ENCODE measurements at places on chromosomes 6 and 20.

DNA sequence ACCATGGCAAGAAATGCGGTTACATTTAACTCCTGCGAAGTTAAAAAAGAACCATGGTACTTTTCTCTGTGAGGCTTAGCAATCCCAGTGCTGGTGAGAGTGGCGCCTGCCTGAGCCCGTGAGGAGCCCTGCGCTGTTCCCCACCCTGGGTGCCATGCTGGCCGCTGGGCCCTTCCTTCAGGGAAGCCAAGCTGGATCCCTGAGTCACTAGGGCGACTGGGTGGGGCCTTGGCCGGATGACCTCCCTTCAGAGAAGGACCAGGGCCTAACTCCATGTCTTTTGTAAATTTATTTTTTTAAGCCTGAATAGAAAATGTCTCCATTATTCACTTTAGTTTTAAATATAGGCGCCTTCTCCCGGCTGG is 209.1 kb downstream of the ERMARD start:
- no peak for DNase-seq

- DNase-seq, result no peak
These were observed 2.5 kb upstream of the LSM14B start for GRCh38 chr20:62119591-62120364.

GRCh38 chr6:22956029-22956681 is 386.8 kb downstream of the HDGFL1 start:
- no peak for DNase-seq

DNA sequence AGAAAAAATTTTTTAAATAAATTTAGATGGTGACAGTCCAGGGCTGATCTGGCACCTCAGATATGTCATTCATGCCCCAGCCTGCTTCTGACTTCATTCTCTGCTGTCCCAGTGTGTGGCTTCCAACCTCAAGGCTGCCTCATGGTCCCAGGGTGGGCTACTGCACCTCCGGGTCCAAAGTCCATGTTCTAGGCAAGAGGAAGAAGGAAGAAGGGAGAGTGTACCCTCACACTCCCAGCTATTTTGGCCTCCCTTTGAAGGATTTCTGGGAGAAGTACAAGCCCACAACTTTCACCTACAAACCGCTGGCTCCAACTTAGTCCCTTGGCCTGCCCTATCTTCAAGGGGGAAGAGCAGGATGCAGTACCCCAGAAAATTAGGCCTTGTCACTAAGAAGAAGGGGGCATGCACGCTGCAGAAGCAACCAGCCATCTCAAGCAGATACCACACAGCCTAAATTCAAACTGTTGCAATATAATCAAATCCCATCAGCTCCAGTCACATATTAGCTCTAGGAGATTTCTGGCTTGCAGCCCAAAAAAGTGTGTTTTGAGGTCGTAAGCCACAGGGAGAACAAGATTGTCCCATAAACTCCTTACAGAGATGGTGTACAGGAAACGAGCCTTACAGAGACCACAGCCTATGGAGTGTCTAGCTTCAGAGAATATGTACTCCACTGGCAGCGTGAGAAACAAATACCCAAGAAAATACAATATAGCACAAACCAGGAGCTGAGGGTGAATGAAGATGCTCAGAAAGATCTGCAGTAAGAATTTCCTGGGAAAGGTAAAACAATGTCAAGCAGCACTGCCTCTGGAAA is 906 bp upstream of the BTN3A2 start:
- DNase-seq, result no peak

DNA sequence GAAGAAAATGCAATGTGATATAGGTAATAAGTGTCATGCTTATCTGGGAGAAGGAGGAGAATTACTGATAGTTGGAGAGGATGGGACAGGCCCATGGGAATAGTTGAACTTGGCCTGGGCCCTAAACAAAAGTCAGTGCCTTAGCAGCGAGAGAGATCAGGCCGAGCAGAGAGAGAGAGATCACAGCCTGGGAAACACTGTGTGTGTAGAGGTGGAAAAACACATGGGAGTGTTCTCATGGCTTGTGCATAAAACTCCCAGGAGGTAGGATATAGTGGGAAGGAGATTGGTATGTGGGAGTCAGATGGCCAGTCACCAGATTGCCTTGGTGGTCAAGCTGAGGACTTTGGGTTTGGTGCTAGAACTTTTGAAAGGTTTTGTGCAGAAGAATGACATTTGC is 47.6 kb downstream of the FIG4 start:
- DNase-seq, result no peak

DNA sequence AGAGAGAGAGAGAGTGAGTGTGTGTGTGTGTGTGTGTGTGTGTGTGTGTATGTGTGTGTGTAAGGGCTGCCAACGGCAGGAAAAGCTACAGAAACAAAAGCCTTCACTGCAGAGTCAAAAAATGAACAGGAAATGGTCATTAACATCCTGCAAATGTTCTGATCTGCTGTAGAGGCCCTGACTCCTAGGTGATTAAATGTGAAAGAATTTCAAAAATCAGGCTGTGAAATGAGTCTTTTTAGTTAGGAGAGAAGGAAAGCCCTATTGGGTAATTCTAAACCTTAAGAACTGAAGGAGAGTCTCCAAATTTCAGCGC is 166.5 kb upstream of the MYLIP start:
- peak; percentile 61 for DNase-seq

DNA sequence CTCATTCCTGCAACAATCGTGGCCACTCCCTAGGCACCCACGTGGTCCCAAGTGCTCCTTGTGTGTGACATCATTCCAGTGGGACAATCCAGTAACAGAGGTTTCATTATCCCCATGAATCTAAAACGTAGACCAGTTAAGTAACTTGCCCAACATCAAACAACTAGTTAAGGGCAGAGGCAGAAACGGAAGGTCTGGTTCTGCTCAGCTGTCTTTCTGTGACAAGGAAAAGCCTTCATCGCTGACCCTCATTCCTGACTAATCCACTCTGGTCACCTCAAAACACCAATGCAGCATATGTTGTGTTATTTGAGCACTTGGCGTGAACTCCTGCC is 261.4 kb upstream of the JARID2 start:
- no peak for DNase-seq

GRCh38 chr6:14641423-14642135 is 524.0 kb downstream of the CD83 start:
- no peak for DNase-seq

- DNase-seq, result no peak
These were observed 197.6 kb upstream of the THBS2 start for GRCh38 chr6:169451065-169451838.

DNA sequence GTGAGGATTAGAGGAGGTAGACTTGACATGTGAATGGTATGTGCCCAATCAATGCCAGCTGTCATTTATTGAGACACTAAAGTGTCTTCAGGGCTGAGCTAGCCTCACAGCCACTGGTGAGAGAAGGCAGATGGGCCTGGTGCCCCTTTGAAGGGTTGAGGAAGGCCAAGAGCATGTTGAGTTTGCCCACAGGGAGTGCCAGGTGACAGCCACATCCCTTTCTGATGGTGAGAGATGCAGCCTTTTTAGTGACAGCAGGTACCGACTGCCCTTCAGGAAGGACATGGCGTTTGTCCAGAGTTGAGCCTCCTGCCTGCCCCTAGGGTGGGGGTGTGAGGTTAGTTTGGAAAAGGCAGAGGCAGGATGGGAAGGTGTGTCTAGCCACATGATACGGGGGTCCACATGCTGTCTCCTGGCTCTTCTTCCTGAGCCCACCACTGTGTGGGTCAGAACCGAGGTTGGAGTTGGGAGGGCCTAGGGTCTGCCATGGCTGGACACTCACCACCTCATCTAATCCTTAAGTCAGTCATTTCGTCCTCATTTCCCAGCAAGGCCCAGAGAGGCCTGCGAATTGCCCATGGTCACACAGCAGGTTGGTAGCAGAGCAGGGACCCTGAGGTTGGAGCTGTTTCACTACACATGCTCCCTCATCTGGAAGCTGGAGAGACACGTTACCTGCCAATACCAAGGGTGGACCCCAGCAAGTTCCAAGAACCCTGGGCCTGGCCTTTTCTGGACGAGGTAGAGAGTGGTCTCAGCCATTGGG is 32.5 kb downstream of the SPDEF start:
- DNase-seq, result no peak

GRCh38 chr6:47376930-47377329 is 67.2 kb upstream of the TNFRSF21 start:
- no peak for DNase-seq

DNA sequence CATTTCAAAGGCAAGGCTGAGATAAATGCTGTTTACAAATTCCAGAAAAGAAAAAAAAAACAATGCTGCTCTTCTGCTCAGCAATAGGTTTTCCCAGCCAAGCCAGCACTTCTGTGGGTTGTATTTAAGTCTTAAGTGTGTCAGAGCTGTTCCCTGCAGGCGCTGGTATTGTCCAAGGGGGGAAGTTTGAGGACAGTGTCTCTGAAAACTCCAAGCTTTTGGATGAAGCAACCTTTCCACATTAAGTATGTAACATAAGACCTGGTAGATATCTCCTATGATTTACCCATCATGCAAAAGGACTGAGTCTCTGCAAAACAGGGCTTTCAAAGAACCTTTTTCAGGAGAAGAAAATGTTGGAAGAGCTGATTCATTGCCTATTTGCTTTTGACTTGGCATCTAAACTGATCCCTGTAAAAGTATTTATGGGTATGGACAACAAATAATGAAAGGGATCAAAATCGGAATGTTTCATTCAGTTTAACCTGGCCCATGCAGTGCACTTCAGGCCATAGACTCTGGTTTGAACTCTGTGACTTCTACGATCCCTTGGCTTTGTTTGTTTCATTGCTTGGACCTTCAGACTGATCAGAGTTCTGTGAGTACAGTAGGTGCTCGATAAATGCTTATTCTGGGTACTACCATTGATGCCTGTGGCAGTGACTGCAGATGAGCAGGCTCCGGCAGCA is 16.1 kb upstream of the PLG start:
- no peak for DNase-seq

DNA sequence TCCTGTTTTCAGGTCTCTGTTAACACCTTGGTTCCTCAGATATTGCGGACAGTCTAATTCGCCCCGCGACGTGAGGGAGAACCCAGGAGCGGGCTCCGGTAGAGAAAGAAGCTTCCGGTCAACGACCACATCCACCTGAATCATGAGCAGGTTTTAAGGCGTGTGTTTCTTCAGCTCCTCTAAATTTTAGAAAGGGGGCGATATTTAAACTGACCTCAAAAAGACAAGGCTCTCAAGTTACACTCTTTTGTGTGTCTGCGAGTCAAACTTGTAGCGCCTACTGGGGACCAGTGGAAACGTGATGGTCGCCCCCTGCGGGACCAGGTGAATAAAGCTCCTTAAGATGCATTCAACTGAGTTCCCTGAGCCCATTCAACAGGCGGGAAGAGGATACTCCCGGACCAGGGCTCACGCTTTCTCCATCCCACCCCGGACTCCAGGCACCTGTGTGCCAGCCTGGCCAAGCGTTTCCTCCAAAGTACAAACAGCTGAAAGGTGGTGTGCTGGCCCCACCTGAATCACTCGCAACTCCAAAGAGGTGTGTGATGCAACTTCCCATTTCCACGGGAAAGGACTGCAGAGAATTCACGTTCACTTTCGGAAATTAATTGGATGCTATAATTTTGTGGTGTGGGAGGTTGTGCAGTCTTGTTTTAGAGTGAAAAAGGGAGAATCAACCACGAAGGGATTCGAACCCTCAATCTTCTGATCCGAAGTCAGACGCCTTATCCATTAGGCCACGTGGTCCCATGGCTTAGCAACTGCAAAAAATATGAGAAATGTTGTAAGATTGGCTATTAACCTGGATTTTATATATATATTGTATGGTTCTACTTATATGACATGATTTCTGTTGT is 17.0 kb downstream of the GPX5 start:
- peak; percentile 70 for DNase-seq

- no peak for DNase-seq
These were observed 210.4 kb downstream of the CENPW start for GRCh38 chr6:126550323-126550722.

DNA sequence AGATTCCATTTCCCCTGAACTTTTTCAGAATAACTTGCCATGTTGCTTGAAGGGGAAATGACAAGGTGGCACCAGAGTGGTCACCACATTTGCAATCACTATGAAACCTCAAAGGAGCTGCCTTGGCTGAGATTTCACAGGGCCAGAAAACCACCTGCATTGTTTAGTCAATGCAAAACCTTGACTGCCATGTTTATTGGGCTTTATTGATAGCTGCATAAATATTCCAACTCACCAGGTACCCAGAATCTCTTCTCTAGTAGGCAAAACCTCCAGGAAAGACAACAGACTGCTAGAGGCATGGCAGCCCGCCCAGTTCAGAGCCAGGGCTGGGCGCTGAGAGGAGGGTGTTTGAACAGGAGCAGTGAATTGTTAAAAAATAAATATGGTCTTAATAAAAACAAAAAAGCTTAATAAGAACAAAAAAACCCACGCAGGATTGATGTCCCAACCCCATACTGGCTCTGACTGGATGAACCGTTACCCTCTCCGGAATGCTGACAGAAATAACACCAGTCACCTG is 375.6 kb downstream of the ZFAND3 start:
- no peak for DNase-seq

- no peak for DNase-seq
These were observed 4.2 kb upstream of the EYA4 start for GRCh38 chr6:133236932-133237331.

DNA sequence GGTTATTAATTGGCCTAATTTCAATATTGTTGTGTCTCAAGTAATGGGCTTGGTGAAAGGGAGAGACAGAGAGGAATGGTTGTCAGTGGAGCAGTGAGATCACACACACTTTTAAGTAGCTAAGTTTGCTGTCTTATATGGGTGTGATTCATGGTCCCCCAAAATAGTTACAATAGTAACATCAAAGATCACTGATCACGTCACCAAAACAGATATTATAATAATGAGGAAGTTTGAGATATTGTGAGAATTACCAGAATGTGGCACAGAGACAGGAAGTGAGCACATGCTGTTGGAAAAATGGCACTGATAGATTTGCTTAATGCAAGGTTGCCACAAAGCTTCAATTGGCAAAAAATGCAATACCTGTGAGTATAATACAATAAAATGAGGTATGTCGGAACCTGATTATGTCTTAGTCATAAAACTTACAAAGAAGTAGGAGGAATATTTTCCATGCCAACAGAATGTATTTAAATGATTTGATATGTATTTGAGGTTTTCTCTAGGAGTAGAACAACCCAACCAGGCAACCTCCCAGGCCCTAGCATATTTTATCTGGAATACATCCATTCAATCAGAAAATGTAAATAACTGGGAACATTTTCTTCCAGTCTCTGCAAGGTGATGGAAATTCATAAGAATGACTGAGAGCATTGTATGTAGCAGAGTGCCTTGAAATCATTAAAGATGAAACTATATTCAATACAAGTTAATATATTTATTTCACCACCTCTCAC is 167.8 kb downstream of the CARMIL1 start:
- no peak for DNase-seq

DNA sequence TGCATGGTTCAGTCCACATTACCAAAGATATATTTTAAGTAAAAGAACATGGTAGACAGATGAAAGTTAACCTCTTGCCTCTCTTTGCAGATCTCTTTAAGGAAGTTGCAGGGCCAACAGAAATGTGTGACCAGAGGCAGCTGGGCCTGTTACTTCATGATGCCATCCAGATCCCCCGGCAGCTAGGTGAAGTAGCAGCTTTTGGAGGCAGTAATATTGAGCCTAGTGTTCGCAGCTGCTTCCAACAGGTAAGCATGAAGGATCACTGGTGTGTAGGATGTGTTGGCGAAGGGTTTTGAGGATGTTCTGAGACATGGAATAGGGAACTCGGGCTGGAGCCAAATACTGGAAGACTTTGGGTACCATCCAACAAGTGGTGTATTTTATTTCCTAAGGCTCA is 508.6 kb downstream of the UTRN start:
- no peak for DNase-seq

- no peak for DNase-seq
These were observed 75.9 kb downstream of the TAF4 start for GRCh38 chr20:61989741-61990140.
